Activated CD4-positive, alpha-beta T cell treated with anti-CD3 and anti-CD28 coated beads, Interleukin-2, amount 10 ng/mL, durations not matched to agents 7 days and 5 days (primary cell): ENCODE measurements at places on chromosomes 7 and 10. TPM values are rescaled to one million over a fixed set of nuclear protein-coding genes. Genes with fewer than 3 reads are reported as not detected.

GRCh38 chr10:63636812-63637211 is 115.6 kb downstream of the REEP3 start:
- no peak for DNase-seq

DNA sequence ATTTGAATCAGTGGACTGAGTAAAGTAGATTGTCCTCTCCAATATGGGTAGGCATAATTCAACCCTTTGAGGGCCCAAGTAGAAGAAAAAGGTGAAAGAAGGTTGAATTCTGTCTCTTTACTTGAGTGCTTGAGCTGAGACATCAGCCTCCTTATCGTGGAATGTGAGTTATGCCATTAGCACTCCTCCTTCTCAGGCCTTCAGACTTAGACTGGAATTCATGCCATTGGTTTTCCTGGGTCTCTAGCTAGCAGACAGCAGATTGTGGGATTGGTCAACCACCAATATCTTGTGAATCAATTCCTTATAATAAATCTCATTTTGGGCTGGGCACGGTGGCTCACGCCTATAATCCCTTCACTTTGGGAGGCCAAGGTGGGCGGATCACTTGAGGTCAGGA is 89.2 kb downstream of the CUL2 start:
- no peak for DNase-seq

DNA sequence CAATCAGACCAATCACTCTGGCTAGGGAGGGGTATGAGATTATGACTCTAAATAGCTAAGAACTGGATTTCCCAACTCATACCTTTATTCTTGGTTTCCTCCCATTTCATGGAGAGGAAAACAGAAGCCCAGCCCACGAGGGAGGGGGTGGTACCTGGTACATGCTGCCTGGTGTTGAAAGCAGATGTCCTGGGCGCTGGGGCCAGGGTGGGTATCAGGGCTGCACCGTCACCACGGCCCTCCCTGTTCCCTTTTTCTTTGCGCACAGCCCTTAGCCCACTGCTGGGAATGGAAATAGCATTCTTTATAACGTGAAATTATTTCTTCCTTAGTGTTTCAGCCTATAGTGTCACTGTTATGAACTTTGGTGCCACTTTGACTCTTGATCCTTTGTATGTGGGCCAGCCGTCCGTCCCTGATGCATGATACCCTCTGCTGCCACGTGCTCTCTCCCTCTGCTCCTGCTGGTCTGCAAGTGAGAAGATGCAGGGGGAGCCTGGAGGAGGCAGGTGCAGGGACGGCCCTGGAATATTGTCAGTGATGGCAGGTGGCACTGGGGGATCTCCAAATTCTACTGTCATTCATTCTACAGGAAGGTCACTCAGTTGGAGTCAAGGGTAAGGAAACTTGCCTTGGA is 158.5 kb downstream of the CDH23 start:
- DNase-seq: no peak

DNA sequence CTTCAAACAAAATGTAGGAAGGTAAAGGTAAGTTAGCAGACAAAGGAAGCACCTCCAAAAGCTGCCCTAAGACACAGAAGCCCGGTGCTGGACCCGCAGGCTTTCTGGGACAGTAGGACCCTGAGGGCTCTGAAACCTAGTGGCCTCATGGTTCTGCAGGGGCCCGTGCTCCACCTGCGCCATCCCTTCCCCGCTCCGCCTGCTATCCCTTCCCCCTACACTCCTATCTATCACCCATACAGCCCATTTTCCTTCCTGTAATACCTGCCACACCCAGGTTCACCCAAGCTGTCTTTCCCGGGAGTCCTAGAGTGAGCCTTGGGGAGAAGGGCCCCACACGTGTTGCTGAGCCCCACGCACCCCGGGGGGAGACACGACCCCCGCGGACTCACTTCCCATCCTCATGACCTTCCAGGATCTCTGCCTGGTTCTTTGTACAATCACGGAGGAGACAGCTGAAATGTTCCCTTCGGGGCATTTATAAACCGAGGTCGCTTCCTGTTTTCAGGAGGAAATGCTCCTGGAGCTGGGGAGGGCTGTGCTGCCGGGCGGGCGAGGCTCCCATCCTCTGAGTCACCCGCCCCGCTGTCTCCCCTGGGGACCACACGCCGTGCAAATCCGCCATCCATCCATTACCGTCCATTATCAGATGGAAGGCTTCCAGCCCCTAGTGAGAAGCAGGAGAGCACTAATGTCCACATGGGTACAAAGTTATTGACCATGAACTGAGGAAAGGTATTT is 251.7 kb upstream of the PITRM1 start:
- DNase-seq: no peak

- DNase-seq: no peak
Measured at GRCh38 chr7:117135553-117135891, 182.2 kb downstream of the ST7 start.

- DNase-seq: no peak
Measured at GRCh38 chr7:35652124-35652523, 42.8 kb downstream of the HERPUD2 start.

DNA sequence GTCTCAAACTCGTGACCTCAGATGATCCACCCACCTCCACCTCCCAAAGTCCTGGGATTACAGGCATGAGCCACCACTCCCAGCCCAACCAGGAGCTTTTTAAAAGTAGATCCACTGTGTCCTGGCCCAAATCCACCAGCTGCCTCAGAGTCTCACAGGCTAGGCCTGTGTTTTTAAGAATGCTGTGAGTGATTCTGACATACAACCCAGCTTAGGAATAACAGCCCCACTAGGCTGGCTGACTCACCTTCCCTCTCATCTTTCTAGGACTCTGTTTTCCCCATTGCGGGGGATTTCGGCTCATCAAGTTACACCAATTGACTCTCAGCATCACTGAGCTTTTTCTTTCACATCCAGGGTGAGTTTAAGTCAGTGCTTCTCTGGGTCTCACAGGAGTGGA is 207.6 kb downstream of the SKIDA1 start:
- DNase-seq: no peak

Gene TMEM60
- 15.9 TPM for total RNA-seq

Gene SPAM1
- total RNA-seq: not detected

Gene MEOX2
- not detected for total RNA-seq

Gene CLRN3
- total RNA-seq: not detected
